ENCODE measurements at places on chromosomes 6 and 20. TPM values are rescaled to one million over a fixed set of nuclear protein-coding genes. Genes with fewer than 3 reads are reported as not detected.

Gene CDH22
- 0.89 TPM for total RNA-seq

Gene POU5F1
- total RNA-seq: 0.69 TPM

Gene ZNF334
- 7.6 TPM for total RNA-seq

Gene RBL1
- 8.9 TPM for total RNA-seq

DNA sequence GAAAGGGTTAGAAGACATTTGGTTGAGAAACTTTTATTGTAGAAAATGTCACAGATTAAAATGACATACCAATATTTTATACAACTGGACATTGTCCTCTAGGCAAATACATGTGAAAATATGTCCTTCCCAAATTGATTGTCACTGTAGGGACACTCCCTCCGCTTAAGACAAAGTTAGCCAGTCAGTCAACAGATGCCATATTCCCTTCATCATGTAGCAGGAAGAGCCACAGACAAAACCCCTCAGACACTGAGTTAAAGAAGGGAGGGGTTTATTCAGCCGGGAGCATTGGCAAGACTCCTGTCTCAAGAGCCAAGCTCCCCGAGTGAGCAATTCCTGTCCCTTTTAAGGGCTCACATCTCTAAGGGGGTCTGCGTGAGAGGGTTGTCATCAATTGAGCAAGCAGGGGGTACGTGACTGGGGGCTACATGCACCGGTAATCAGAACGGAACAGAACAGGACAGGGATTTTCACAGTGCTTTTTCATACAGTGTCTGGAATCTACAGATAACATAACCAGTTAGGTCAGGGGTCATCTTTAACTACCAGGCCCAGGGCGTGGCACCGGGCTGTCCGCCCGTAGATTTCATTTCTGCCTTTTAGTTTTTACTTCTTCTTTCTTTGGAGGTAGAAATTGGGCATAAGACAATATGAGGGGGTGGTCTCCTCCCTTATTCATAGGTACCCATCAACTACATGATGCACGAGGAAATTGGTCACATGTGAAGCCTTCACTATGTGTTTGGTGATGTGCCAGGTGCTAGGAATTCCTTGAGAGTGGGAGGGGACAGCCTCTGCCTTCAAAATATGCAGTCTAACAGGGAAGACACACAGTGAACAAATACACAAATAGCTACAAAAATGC lies 155.7 kb upstream of the CDYL start:
- no peak for DNase-seq

DNA sequence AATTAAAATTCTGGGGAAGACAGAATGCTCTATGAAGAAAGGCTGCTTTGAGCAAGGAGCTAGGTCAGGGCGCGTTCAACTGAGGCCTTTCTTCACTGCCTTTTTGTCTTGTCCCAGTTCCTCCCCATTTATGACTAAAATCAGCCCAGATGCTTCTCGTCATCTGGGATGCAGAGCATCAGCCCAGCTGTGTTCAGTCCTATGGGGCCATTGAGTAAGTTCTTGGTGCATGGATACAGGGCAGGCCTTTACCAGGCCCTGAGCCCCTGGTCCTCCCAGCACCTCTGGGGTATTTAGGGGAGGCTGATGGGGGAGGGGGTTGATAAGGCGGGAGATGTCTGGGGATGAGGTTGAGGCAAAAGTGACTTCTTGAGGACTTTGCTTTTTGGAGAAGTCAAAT lies 55.7 kb downstream of the PTPN1 start:
- DNase-seq: no peak

- DNase-seq: no peak
Measured at GRCh38 chr20:56229812-56230211, 18.7 kb upstream of the MC3R start.

DNA sequence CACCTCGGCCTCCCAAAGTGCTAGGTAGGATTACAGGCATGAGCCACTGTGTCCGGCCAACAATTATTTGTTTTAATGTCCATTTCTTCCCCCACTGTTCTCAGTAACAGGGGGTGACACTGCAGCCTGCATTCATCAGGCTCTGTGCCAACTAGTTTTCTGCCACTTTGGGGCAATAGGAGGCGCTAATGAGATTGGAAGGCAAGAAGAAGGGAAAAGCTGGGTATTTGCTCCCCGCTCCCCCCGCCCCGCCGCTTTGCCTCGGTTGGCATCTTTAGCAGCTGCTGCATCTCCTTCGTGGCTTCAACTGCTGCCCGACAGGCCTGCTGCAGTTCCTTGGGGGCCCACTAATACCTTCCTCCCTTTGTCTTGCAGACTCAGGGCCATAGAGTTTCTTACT lies 35.0 kb upstream of the MDGA1 start:
- DNase-seq: no peak

Measured in skin of body (tissue), 3 donors.